ENCODE measurements at places on chromosomes 2 and 18.

GRCh38 chr2:135409436-135409835 is 121.6 kb downstream of the ZRANB3 start:
- DNase-seq = no peak

DNA sequence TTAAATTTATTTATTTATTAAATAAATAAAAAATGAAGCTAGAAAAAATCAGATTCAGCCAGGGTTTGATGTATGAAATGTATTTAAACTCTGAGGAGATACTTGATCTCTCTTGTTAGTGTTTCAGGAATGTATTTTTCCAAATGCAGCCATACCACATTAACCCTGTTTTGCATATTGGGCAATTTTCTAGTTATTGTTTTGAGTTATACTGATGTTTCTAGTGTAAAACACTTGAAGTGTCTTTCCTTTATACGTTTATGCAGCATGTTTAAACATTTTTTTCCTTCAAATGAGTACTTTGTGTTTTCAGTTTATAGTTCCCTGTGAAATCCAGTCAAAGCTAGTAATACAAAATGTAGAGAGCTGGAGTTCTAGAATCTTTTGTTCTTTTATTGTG is 69.9 kb downstream of the WDR7 start:
- DNase-seq = no peak

DNA sequence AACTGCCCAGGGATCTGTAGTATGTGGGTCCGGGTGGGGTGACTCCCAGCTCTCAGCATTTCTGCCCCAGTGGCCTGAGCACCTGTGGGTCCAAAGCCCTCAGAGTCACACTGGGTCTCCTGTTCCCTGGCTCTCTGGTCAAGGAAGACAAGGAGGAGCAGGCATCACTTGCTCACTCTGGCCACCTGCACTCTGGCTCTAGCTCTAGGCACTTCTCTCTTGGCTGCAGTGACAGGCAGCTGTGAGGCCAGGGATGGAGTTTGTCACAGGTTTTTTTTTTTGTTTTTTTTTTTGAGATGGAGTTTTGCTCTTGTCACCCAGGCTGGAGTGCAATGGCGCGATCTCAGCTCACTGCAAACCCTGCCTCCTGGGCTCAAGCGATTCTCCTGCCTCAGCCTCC is 84.6 kb downstream of the HS1BP3 start:
- DNase-seq = no peak

- DNase-seq = no peak
Observed at GRCh38 chr2:86143307-86143706, 37.3 kb downstream of the PTCD3 start.

DNA sequence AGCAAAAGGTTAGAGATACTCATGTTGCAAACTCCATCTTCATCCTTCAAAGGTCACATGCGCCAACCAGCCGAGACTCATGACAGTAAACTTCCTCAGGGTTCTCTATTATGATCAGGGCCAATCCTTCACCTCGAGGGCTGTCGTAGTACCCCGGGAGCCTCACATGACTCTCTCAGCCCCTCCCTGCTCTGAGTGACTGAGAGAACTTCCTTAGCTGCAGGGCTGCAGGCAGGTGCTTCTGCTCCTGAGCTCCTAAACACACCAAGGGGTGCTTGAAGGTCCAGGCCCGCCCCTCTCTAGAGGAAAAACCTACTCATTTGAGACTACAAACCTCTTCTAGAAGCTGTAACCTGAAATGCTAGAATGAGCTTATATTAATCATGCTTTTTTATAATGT is 48.2 kb downstream of the LONRF2 start:
- DNase-seq = no peak
